Inflammatory macrophage (primary cell): ENCODE measurements at places on chromosomes 7 and 10.
A peak's percentile ranks its signal among the peaks of the same experiment; 100 is the strongest.

DNA sequence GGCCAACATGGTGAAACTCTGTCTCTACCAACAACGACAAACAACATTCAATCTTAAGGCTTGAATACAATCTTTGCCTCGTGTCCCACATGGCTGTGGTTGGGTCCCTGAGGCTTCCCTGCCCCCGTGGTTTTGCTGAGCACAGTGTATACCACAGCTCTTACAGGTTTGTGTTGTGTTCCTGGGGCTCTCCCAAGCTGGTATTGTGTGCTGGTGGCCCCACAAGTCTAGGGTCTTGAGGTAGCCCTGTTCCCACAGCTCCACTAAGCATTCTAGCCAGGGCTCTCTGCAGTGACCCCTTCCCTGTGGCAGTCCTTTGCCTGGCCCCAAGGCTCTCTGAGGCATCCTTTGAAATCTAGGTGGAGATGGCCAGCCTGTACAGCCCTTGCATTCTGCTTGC lies 68.0 kb upstream of the CCNY start:
- no peak for DNase-seq

- DNase-seq, result peak; percentile 19
Observed at GRCh38 chr10:75959912-75960311, 528.5 kb downstream of the LRMDA start.

- DNase-seq, result no peak
Observed at GRCh38 chr10:51158832-51159231, 84.5 kb downstream of the PRKG1 start.

GRCh38 chr10:26550774-26551526 lies 112.8 kb downstream of the APBB1IP start:
- no peak for DNase-seq

- DNase-seq, result no peak
Observed at GRCh38 chr7:149313981-149314380, 52.0 kb downstream of the ZNF783 start.

- no peak for DNase-seq
Observed at GRCh38 chr7:111678281-111678680, 116.0 kb upstream of the IMMP2L start.
